ENCODE measurements at places on chromosomes 16 and 17. TPM values are rescaled to one million over a fixed set of nuclear protein-coding genes. Genes with fewer than 3 reads are reported as not detected.

TSNAXIP1 gene
- total RNA-seq: 0.76 TPM

GPR142 gene
- total RNA-seq: 0.09 TPM

ACSM2A gene
- 0.05 TPM for total RNA-seq

C16orf96 gene
- 0.05 TPM for total RNA-seq

CMTM2 gene
- 0.94 TPM for total RNA-seq

DNA sequence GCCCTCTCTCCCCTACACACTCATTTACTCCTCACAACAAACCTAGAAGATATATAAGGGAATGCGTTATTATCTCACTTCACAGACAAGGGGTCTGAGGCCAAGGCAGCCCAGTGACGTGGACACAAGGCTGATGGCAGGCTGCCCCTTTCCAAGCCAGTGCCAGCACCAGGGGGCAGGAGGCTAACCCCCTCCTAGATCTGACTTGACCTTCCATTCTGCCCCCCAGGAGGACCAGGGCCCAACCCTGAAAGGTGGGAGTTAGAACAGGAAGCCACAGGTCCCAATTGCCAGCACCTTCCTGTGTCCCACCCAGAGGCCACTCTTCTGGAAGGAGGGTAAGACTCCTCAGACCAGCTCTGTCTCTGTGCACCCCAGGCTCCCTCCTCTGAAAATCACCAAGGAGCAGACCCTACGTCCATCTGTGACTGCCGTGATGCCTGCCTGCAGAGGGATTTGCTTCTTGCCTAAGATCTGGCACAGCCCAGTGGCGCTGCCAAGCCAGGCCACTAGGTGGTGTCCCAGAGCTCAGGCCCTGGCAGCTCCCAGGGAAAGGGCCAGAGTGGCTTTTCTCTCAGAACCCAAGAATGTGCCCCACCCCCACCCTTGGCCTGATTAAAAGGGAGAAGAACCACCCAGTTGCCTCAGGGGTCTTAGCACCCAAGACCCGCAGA is 42.4 kb upstream of the MRPS23 start:
- H3K27ac ChIP-seq: peak overlapping the region; percentile 75
- no peaks in the 10 kb centered on the region for H3K27me3 ChIP-seq
- no peaks in the 10 kb centered on the region for H3K4me1 ChIP-seq
- H3K4me3 ChIP-seq: no peak overlapping the region
- H3K36me3 ChIP-seq: no peaks in the 10 kb centered on the region

DNA sequence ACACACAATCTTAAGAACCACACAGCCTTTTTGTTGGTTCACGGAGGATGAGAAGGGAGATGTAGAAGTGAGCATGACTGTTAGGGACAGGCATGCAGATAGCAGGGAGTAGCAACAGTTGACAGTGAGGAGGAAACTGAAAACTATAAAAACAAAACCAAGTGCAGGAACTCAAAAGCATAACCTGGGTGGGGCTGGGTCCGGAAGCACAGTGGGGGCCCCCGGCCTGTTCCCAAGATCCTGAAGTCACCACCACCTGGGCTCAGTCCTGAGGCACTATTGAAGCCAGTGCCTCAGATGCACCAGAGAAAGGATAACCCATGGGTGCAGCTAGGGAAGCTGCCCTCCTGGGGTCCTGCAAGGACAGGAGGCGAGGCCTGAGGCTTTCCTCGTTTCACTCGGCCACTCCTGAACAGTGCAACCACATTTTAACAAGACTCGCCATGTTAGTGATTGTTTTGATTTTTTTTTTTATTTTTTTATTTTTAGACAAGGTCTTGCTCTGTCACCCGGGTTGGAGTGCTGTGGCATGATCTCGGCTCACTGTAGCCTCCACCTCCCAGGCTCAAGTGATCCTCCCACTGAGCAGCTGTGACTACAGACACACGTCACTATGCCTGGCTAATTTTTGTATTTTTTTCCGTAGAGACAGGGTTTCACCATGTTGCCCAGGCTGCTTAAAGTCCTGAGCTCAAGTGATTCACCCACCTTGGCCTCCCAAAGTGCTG is 27.7 kb upstream of the CBX4 start:
- peak overlapping the region; percentile 66 for H3K27ac ChIP-seq
- H3K4me1 ChIP-seq: peaks cover 31% of the 10 kb centered on the region
- H3K4me3 ChIP-seq: no peak overlapping the region
- DNase-seq: no peak
- no peaks in the 10 kb centered on the region for H3K36me3 ChIP-seq
- peaks cover 26% of the 10 kb centered on the region for H3K27me3 ChIP-seq

GRCh38 chr16:49542946-49543630 is 169.5 kb downstream of the C16orf78 start:
- H3K27me3 ChIP-seq: no peaks in the 10 kb centered on the region
- H3K4me1 ChIP-seq: no peaks in the 10 kb centered on the region
- no peak overlapping the region for H3K27ac ChIP-seq
- no peaks in the 10 kb centered on the region for H3K36me3 ChIP-seq
- H3K4me3 ChIP-seq: no peak overlapping the region

GRCh38 chr16:66832661-66833305 is 2.0 kb upstream of the NAE1 start:
- DNase-seq: no peak
- no peak overlapping the region for H3K4me3 ChIP-seq
- H3K27ac ChIP-seq: no peak overlapping the region
- peaks cover 6% of the 10 kb centered on the region for H3K27me3 ChIP-seq
- H3K36me3 ChIP-seq: peaks cover under 1% of the 10 kb centered on the region

- no peak overlapping the region for H3K27ac ChIP-seq
- H3K4me3 ChIP-seq: no peak overlapping the region
- peaks cover 37% of the 10 kb centered on the region for H3K36me3 ChIP-seq
- no peaks in the 10 kb centered on the region for H3K4me1 ChIP-seq
- H3K27me3 ChIP-seq: no peaks in the 10 kb centered on the region
Measured at GRCh38 chr17:75652934-75653549, 13.9 kb downstream of the RECQL5 start.

DNA sequence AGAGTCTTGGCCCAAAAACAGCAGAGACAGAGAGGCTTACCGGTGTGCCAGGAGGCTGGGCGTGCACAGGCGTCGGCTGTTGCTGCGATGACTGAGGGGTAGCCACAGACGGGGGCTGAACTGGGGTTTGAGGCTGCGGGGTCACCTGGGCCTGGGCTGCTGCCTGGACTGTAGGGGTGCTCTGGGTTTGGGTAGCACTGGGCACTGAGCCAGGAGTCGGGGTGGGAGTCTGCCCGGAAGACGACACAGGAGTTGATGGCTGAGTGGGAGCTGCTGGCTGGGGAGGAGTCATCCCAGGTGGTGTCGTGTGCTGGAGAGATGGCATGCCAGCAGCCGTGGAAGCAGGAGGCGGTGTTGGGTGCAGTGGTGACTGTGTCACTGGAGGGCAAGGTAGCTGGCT is 53.2 kb upstream of the TRAP1 start:
- H3K36me3 ChIP-seq: peaks cover 95% of the 10 kb centered on the region
- H3K4me1 ChIP-seq: no peaks in the 10 kb centered on the region

DNA sequence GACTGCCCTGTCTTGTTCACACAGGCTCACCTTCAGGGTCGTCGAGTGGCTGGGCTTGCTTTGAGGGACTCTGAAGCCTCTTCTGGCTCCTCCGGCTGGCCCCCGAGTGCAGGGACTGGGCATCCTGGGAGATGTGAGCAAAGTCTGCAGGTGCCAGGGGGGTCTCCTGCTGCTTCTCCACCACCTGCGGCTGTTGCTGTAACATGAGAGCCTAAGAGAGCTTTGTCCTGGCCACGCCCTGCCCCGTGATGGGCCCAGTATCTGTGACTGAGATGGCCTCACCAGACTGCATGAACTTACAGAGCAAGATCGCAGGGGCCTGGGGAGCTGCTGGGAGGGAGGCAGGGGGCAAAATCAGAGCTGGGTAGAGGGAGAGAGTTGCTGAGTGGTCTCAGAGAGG is 12.5 kb downstream of the ERN2 start:
- no peak overlapping the region for H3K4me3 ChIP-seq
- H3K27me3 ChIP-seq: no peaks in the 10 kb centered on the region
- no peak overlapping the region for H3K27ac ChIP-seq
- no peak for DNase-seq

- no peak overlapping the region for H3K4me3 ChIP-seq
- DNase-seq: no peak
- no peak overlapping the region for H3K27ac ChIP-seq
- no peaks in the 10 kb centered on the region for H3K27me3 ChIP-seq
- no peaks in the 10 kb centered on the region for H3K36me3 ChIP-seq
- H3K4me1 ChIP-seq: no peaks in the 10 kb centered on the region
Measured at GRCh38 chr16:50910736-50911100, 168.8 kb downstream of the CYLD start.

DNA sequence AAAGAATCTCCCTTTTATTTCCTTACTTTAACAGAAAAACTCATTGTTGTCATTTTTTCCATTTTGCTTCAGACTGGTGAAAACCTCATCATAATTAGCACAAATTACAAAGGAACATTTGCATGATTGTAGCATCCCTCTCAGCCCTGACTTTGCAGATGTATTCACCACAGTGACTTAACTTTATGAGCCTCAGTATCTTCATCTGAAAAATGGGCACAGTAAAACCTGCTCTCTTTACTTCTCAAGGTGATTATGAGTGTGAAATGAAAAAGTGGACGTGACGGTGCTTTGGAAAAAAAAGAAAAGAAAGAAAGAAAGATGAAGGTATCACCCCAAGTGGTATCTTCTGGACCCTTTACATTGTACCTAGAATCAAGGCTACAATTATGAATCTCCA is 193.4 kb upstream of the TOX3 start:
- no peaks in the 10 kb centered on the region for H3K36me3 ChIP-seq
- no peaks in the 10 kb centered on the region for H3K27me3 ChIP-seq
- H3K4me1 ChIP-seq: no peaks in the 10 kb centered on the region
- H3K4me3 ChIP-seq: no peak overlapping the region

DNA sequence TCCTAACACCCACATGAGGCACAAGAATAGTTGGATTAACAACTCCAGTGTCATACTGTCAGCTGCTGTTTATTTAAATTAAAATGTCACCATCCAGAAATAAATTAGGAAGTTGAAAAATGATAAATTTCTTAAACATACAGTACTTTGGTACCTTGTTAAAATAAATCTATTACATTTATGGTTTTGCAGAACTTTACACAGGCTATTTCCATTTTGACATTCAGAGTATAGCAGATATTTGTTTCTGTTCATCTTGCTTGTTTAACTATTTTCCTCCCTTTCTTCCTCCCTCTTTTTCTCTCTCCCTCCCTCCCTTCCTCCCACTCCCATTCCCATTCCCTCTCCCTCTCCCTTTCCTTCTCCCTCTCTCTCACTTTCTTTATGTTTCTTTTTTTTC is 310.1 kb downstream of the CDH8 start:
- no peak for DNase-seq
- no peaks in the 10 kb centered on the region for H3K27me3 ChIP-seq
- no peak overlapping the region for H3K4me3 ChIP-seq
- H3K36me3 ChIP-seq: no peaks in the 10 kb centered on the region

DNA sequence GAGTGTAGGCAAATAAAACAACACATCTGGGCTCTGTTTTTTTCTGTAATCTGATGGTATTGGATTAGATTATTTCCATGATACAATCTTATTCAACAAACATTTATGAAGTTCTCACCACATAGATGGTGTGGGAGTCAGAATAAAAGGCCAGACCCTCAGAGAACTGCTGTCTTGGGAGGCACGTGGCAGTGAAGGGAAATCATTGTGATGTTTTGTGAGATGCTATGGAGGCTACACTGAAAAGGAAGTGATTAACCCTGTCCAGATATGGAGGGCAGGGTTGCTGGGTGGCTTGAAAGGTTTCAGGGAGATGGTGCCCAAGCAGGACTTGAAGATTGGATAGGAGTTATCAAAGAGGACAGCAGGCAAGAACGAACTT is 35.6 kb downstream of the DHRS7B start:
- no peaks in the 10 kb centered on the region for H3K36me3 ChIP-seq
- no peaks in the 10 kb centered on the region for H3K27me3 ChIP-seq
- no peak for DNase-seq

GRCh38 chr17:70181376-70181775 is 12.0 kb downstream of the KCNJ2 start:
- no peak overlapping the region for H3K27ac ChIP-seq
- H3K4me3 ChIP-seq: no peak overlapping the region
- no peaks in the 10 kb centered on the region for H3K27me3 ChIP-seq
- DNase-seq: no peak
- no peaks in the 10 kb centered on the region for H3K36me3 ChIP-seq

- H3K36me3 ChIP-seq: no peaks in the 10 kb centered on the region
- no peaks in the 10 kb centered on the region for H3K4me1 ChIP-seq
- no peak for DNase-seq
- no peaks in the 10 kb centered on the region for H3K27me3 ChIP-seq
- H3K4me3 ChIP-seq: no peak overlapping the region
Measured at GRCh38 chr17:43381204-43381603, 17.6 kb upstream of the ARL4D start.

GRCh38 chr17:82429824-82430223 is 11.4 kb upstream of the OGFOD3 start:
- peaks cover 10% of the 10 kb centered on the region for H3K36me3 ChIP-seq
- no peaks in the 10 kb centered on the region for H3K4me1 ChIP-seq
- DNase-seq: no peak
- H3K27ac ChIP-seq: no peak overlapping the region

DNA sequence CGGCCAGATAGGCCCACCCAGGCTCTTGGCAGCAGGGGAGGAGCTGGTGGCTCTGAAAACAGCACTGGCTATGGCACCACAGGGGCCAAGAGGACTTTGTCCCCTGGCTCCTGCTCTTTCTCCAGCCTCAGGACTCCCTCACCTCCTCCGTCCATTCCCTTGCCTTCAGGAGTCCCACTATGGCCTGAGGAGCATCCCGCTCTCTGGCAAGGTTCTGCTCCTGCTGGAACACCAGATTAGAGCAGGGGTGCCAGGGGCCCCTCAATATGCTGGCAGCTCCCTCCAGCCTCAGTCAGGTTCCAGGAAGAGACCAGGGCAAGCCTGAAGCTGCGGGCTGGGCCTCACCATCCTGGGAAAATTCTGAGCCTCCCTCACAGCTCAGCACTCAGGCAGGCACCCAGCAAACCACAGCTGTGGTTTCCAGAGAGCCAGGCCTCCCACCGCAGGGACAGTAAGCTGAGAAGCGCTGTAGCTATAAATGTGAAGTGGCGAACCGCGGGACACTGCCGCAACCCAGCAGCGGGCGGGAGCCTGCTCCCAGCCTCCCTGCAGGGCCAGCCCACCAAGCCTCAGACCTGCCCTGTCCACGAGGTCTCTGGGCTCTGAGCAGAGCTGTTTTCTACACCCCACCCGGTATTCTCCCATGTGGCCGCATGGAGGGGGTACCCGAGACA is 25.7 kb downstream of the C17orf100 start:
- peaks cover 37% of the 10 kb centered on the region for H3K27me3 ChIP-seq
- no peak overlapping the region for H3K4me3 ChIP-seq
- no peak overlapping the region for H3K27ac ChIP-seq
- no peaks in the 10 kb centered on the region for H3K36me3 ChIP-seq
- H3K4me1 ChIP-seq: peaks cover 5% of the 10 kb centered on the region
- no peak for DNase-seq

DNA sequence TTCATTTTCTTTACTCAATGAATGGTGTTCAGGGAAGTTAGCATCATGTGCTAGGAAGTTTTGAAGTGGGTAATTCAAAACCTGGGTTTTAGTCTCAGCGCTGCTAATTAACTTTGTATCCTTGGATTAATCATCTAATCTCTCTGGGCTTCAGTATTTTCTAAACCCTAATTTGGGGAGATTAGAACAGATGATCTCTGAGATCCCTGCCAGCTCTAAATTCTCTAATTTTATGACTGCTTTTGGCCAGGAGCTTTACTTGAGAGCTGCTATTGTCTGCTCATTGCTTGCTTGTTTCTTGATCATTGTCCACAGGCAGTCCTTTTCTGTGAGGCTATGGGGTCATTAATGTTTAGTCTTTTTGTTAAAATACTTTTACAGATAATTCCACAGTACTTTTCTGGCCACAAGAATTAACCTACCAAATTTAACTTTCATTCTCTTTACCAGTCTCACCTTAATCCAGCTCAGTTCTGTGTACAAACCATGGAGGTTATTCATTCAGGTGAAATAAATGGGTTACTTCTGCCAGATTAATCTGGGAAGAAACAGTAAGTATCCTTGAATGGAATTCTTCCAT is 28.4 kb upstream of the VWA3A start:
- H3K27me3 ChIP-seq: no peaks in the 10 kb centered on the region
- no peak for DNase-seq
- H3K36me3 ChIP-seq: no peaks in the 10 kb centered on the region
- H3K27ac ChIP-seq: no peak overlapping the region
- H3K4me3 ChIP-seq: no peak overlapping the region

All from thymus (tissue), 14 donors.